CD4-positive, alpha-beta T cell treated with Interleukin-15 for 4 hours (primary cell): ENCODE measurements at places on chromosomes 4 and X.

DNA sequence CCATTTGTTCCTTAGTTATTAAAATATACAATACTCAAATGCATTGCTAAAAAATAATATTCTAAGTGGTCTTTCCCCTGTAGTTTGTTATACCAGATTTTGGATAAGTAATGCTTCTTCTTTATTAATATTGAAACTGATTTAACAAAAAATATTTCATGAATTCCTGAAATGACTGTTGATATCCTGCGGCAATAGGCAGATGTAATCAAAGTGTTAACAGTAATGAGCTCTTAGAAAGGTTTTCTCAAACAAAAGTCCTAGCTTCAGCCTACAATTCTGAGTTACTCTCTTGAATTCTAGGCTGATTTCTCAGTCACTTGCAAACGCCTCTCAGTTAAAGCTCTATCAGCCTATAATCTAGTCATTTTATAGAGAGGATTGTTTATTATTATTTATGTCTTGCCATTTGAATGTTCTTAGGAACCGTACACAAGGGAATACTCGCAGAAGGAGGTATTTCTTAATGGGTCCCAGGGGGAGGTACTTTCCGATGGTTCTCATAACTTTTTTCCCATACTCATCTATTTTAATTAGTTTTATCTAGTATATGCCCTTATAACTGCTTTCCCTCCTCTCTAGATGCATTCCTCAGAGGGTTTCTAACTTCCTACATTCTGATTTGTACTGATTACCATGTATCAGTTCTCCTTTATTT, 96.8 kb downstream of the FNIP2 start:
- no peak for DNase-seq

DNA sequence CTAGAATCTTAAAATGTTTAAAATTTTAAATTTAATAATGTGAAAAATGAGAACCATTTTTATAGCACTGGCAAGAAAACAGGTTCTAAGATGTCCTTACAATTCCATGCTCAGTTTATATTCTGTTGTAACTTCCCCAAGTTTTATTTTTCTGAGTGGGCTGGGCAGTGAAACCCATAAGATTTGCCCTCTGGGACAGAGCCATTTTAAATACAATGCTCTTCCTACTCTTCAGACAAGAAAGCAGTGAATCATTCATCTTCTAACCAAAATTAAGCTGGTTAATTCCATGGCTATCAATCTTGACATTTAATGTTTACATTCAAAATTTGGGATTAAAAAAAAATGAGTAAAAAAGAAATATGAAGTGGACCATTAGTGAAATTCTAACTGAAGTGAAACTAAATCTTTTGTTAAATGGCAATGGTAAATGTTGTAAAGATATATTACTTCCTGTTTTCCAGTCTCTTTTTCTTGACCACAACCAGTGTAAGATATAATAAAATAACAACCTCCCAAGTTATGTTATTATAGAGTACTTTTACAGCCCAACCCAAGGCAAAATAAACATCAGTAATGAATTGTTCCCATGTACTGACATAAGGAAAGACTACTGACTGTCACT, 37.2 kb upstream of the PTPN13 start:
- no peak for DNase-seq

GRCh38 chr4:140172960-140173359, 19.0 kb upstream of the MAML3 start:
- DNase-seq: no peak

GRCh38 chr4:102466298-102466697, 34.9 kb upstream of the NFKB1 start:
- DNase-seq: no peak

- no peak for DNase-seq
Observed at GRCh38 chr4:112847045-112847444, 202.4 kb upstream of the ANK2 start.

GRCh38 chrX:120334151-120334550, 22.9 kb upstream of the TMEM255A start:
- DNase-seq: no peak

DNA sequence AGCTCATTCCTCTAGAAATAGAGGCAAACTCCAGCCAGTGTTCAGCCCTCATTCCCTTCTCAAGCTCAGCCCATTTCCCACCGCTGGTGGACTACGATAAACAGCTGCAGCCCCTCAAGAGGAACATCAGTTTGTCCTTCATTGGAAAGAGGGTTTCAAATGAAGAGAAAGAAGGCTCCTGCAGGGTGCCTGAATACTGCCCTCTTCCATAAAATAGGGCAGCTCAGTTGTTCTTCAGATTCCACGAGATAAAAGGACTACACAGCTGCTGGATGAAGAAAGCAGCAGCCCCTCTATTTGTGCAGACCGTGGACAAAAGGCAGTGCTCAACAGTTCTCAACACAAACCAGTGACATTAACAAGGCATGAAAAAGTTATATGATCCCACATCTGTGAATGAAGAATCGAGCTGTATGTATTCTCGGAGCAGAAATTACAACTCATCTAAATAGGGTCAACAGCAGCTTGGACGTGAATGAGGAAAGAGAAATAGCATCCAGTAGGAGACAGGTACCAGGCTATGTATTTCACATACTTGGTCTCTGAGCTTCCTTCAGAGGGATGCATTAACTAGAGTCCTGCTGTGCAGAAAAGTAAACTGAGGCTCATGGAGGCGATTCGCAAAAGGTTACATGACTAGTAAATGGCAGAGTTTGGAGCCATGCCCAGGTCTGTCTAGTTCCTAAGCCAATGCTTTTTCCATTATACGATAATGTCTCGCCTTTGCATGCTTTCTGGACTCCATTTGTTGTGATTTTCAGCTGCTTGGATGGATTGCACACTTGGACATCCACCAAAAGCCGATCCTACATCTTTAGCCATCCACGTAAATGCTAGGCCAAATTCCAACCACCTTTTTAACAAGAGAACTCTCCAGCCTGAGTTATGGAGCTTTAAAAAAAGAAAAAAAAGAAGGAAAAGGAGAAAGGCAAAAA, 301.2 kb upstream of the PPARGC1A start:
- DNase-seq: no peak

- DNase-seq: no peak
Observed at GRCh38 chr4:9825049-9825448, 43.6 kb downstream of the DRD5 start.

- no peak for DNase-seq
Observed at GRCh38 chrX:151478058-151478457, 81.1 kb downstream of the VMA21 start.

GRCh38 chr4:5747738-5748375, 36.9 kb downstream of the EVC start:
- DNase-seq: no peak

GRCh38 chrX:55450259-55450658, 1.7 kb upstream of the MAGEH1 start:
- DNase-seq: no peak

DNA sequence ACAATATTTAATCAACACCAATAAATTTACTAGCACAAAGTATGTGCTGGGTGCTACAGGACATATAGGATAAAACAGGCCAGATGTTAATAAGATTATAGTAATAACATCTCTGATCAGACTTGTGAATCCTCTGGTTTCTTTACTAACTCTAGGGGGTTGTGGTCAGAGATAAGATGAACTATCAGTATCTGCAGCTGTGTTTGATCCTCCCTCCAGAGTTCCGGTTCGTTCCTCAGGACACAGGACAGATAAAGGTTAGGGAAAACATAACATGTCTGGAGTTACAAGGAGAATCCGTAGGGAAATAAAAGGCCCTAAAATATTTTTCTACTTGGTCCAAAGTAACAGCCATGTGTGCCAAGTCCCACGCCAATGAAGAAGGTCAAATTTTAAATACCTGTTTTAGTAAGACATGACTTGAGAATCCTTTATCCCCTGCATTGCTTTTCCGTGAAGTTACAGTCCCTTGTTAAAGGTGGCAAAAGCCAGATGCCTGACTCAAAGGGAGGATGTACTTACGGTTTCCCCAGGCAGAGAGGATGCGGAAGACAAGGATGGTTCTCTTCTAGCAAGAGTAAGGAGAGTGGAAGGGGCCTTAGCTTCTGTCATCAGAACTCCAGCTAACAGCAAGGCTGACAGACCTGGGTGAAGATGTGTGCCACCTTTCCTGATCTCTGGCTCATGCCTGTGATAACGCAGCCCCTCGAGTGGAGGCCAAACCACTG, 44.4 kb downstream of the KIAA0232 start:
- no peak for DNase-seq

DNA sequence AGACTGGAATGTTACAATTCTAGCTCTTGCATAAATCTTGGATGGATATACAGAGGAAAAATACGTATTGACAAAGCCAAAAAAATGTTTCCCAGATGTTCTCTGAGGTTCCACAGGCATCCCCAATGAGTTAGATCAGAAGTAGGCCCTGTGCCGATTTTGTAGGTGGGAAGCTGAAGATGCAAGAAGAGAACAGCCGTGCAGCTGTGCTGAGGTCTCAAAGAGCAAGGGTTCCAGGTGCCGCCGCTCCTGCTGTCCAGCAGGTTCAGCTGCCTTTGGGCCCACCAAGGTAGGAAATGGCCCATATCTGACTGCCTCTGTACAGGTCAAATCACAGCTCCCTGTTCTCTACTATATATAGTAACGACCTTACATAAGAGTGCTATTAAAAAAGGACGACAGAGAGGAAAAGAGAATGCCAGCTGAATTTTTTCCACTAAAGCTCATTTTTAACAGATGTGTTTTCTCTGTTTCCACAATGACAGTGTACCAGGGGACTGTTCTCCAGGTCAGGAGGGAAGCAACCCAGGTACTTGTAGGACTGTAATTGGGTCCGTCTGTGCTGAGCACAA, 155.6 kb downstream of the CBR4 start:
- no peak for DNase-seq

- DNase-seq: no peak
Observed at GRCh38 chrX:107204068-107204605, 2.1 kb downstream of the NUP62CL start.

- no peak for DNase-seq
Observed at GRCh38 chrX:55593296-55593695, 29.9 kb upstream of the FOXR2 start.

GRCh38 chrX:7205037-7205577, 57.2 kb upstream of the PUDP start:
- no peak for DNase-seq

DNA sequence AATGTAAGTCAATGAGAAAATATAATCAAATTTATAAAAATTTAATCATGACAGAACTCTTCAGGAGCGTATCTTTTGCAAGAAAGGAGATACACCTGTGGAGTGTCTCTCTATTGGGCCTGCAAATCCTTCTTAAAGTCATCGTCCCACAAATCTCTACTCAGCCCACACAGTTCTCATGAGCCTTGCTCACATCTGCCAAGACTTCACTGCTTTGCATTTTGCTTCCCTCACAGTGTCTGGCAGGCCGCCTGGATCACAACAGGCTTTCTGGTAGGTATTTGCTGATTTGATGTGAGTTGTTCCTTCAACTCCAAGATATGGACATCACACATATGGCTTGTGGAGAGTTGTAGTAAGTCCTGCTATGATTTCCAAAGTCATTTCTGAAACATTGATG, 183.1 kb upstream of the ARX start:
- DNase-seq: no peak

DNA sequence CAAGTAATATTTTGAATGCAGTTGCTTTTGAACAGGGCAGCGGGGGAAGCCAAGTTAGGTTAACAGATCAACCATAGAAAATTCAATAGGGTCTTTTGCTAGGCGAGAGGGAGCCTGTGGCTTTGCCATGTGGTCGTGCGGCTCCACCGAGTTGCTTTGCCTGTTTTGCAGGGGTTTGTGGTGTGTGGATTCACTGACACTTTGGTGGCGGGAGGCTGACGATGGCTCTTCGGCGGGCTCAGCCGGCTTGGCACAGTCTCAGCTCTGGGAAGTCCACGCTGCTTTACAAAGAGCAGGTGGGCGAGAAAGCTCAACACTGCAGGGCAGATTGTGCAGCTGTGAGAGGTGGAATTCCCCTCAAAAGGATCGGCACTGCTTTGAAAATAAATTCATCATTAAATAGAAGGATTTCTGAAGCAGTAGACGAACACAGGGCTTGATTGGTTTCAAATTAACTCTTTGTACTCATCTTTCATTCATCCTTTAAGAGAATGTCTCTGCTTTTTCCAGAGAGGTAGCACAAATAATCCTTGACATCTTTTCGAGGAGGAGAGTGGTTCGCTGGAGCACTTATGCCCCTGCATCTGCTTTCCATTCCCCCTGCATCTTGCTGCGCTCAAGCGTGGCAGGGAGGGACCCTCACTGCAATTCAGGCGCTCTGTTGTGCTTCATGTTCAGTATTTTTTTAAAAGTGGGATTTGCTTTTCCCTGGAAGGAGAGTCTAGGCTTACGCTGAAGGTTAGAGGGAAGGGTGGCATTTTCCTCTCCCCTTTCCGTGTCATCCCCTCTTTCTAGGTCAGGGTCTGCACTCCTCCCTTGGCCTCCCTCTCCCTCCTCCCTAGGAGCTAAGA, 201.8 kb upstream of the LEF1 start:
- DNase-seq: no peak

DNA sequence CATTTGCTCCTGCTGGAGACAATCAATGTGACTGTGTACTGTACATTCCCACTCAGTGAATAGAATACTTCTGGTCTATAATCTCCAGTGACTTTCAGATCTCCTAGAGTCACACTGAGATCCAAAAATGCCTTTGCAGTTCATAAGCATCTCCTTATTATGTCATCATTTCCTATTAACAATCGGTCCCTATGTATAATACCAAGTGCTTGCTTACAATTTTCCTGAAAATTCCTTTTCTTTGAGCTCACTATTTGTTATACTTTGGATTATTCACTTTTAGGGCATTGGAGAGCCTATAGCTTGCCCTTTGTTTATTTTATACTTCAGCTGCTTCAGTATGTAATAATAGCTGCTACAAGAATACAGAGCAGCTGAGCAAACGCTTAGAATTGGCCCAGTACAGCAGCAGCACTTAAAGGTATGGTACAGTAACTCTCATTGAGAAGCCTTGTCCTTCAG, 313.0 kb downstream of the DCTD start:
- DNase-seq: no peak

DNA sequence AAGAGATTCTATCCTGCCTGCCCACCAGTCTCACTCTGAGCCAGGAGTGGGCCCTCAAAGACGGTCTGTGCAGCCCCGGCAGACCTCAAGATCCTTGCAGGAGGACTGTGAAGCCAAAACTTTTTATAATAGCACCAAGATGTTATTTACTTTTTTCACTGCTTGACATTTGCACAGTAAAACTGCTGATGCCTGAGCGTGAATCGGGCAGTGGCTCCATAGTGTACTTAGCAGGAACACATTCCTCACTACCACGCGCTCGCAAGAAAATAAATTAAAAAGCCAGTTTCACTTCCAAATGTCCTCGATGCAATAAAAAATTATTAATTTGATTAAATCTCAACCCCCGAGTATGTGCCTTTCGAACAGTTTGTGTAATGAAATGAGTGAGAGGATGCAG, 22.5 kb downstream of the GPM6B start:
- DNase-seq: no peak
